Activated CD8-positive, alpha-beta memory T cell treated with anti-CD3 and anti-CD28 coated beads, Interleukin-2, amount 50 U/mL, for 4 hours (primary cell): ENCODE measurements at places on chromosomes 11 and 22.

GRCh38 chr11:1896923-1897322 lies 5.2 kb upstream of the PRR33 start:
- no peak for DNase-seq

DNA sequence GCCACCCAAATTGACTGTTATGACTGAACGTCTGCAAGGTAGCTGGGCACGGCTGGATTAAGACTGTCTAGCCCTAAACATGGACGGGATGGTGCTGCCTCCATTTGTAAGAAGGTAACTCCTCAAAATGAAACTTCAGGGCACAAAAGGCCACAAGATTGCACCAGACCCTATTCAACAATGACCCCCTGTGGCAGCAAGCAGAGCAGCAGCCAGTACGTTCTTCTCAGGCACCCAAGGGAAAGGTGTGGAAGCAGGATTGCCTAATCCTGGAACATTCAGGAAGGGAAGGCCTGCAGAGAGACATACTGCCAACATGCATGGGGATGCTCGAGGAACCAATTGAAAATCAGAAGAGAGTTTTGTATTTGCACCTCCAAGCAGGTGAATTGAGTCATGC lies 4.5 kb upstream of the TBX10 start:
- no peak for DNase-seq

GRCh38 chr11:8333811-8334401 lies 70.2 kb upstream of the LMO1 start:
- no peak for DNase-seq

- no peak for DNase-seq
These were observed at the start of gene CRYAB for GRCh38 chr11:111911563-111912401. Gene CRYAB, minus strand, starts transcription at chr11:111911770. Its CDS starts 46 bp downstream, at chr11:111911724.

DNA sequence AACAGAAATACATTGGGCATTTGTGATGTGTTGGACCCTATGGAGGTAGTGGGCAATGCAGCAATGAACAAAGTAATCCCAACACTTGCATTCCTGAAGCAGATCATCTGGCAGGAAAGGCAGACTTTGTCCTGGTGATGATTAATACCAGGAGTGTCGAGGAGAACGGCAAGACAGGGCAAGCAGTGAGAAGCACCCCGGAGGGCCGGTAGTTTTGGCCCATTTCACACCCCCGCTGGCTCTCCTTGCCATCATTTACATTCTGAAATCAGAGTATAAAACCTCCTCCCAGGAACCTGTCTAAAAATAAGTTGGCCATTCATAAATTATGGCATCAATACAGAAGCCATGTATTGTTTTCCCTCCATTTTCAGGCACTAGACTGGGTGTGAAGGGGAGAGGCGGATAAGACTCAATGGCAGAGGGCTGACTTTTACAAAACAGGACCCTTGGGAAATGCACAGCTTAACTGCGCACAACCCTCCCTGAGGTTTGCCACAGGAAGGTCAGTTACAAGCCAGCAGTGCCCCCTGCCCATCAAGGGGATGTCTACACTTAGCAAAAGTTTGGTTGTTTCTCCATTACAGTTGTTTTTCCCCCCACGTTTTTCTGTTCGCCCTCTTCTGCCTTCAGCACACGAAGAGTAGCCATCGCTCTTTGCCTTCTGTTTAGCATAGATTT lies 55.6 kb downstream of the OPCML start:
- no peak for DNase-seq

DNA sequence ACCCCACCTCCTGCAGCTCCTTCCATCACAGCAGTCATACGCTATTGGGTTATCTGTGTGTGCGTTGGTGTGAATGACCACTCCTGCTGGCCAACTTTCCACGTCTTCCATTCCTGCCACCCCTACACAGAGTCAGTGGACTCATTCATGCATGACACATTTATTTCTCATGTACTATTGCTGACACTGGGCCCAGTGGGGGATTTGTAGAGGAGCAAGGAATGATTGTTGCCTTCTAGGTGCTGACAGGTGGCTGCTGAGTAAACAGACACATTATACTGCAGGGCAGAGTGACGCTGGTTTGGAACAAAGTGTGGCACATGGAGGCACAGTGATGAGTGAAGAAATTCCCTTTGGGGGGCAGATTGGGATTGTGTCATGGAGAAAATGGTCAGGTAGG lies 113.9 kb downstream of the CCDC81 start:
- no peak for DNase-seq

DNA sequence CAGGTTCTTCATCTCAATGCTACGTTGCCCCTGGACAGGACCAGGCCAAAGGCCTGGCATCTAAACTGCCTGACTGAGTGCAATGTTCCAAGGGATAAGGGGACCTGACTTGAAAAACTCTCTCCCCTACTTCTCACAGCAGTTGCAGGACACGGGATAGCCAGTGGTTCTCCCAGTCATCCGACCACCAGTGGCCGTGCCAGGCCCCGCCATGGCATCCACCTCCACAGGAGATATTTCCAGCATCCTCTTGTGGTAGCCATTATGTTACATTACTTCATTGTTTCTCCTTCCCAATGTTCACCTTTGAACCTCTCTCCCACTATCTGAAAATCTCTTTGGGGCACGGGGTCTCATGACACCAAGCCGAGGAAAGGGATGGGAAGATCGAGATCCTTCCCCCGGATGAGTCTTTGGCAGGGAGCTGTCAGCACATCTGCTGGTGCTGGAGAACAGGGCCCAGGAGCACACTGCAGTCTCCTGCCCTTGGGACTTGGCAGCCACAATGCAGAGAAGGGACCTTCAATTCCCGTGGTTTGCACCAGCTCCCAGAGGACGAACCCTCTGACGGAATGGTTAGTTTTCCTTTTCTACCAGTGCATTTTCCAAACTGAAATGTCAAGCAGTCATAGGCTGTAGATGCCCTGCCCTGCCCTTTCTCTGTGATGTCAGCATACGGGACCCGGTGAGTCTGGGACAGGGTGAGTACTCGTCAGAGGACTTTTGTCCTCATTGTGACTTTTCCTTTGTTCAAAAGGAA lies 121.2 kb downstream of the ETS1 start:
- no peak for DNase-seq

DNA sequence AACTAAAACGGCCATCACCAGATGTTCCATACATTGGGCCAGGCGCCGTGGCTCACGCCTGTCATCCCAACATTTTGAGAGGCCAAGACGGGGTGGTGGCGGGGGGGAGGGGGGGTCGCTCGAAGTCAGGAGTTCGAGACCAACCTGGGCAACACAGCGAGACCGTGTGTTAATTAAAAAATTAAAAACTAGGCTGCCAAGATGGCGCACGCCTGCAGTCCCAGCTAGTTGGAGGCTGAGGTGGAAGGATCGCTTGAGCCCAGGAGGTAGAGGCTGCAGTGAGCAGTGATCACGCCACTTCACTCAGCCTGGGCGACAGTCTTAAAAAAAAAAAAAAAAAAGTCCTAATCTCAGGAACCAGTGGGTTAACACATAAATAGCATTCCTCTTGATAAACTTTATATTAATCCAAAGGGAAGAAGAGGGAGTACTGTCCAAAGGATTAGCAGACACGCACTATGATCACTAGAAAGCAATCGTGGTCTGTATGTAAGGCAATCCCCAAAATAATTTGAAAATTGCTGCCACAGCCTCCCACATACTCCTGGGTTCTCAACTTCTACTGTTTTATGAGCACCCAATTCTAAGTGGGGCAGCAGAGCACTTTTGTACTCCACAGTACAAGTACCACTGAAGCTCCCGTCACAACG lies 604 bp downstream of the PUS3 start:
- DNase-seq, result no peak

DNA sequence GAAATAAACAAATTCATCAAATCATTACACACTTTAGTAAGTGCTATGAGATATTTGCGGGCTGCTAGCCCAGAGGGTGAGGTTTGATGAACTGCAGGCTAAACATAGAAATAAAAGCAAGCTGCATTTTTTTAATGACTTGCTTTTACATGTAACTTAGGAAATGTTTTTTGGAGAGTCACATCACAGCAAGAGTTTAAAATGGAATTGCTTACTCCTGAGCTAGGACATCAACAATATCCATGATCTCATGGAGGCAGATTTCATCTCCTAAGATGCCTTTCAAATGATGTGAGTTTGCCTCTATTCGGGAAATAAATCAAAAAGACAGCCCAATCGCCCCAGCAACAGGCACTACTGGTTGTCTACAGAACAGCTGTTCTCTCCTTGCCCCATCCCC lies 73.4 kb upstream of the CD44 start:
- DNase-seq, result no peak

DNA sequence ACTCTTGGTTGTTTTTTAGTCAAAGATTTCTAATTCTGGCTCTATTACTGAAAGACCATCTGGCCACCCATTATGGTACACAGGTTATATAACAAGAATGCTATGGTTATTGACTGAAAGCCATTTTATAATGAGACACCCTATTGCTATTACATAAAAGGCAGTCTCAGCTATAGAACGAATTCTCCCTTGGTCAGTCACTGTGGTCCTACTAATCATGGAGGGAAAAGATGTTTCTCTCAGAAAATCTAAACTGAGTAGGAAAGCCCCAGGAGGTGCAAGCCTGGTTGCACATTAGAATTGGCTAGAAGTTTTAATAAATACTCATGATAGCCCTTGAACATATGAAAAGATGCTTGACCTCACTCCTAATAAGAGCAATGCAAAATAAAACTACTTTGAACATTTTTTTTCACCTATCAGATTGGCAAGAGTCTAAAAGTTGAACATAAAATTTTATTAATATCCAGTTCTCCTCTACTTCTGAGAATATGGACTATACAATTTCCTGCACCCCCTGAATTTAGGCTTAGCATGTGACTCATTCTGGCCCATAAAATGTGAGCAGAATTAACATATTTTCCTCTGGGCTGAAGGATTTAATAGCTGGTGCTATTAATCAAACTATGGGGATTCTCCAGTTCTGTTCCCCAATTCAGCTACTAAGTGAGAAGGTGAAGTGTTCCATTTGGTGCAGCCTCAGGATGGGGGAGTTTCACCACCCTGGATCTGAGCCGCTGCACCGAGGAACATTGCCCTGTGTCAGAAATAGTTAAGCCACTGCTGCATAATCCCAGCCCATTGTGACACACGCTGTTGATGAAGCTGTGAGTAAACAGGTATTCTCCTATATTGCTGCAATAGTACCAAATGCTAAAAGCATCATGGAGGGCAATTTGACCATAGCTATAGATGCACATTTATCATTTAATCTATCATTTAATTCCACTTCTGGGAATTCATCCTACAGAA lies 11.5 kb upstream of the CRKL start:
- DNase-seq, result no peak

DNA sequence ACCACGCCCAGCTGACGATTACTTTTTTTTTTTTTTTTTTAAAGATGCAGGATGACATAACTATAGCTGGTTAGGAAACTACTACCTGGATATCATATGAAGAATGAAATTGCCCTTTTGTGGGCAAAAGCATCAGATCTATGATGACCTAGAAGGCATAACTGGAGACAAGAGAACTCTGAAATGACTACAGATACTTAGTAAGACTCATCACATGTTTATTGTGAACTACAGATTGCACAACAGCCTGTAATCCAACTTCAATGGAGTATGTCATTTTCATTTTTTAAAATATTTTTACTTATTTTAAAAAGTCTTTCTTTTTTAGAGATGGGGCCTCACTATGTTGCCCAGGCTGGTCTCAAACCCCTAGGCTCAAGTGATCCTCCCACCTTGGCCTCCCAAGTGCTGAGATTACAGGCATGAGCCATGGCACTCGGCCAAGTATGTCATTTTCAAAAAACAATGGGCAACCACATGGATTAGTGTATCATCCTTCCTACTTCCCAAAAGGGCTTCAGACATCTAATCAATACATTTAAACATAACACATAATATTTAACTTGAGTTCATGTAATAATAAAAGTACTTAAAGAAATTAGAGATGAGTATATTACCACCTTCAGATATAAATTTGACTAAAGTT lies 3.3 kb downstream of the MTMR2 start:
- DNase-seq, result no peak

GRCh38 chr22:44413211-44413610 lies 84.8 kb downstream of the RTL6 start:
- no peak for DNase-seq

DNA sequence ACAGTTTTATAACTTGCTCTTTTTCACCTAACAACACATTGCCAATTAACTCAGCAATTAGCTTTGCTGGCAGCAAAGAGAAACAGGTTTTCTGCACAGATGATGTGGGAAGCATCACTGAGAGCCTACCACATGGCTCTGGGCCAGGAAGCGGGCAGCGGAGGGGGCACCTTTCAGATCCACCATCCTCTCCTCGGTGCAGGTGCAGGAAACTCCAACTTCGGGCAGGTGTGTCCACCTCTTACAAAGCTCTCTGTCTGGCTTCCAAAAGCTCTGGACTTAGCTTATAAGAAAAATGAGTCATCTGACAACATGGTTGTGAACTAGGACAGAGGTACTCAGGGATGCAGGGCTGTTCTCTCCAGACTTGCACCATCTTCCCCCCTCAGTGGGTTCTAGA lies 77.0 kb downstream of the RPS6KA4 start:
- DNase-seq, result no peak

GRCh38 chr22:24069721-24070120 lies 58.6 kb downstream of the CABIN1 start:
- no peak for DNase-seq

DNA sequence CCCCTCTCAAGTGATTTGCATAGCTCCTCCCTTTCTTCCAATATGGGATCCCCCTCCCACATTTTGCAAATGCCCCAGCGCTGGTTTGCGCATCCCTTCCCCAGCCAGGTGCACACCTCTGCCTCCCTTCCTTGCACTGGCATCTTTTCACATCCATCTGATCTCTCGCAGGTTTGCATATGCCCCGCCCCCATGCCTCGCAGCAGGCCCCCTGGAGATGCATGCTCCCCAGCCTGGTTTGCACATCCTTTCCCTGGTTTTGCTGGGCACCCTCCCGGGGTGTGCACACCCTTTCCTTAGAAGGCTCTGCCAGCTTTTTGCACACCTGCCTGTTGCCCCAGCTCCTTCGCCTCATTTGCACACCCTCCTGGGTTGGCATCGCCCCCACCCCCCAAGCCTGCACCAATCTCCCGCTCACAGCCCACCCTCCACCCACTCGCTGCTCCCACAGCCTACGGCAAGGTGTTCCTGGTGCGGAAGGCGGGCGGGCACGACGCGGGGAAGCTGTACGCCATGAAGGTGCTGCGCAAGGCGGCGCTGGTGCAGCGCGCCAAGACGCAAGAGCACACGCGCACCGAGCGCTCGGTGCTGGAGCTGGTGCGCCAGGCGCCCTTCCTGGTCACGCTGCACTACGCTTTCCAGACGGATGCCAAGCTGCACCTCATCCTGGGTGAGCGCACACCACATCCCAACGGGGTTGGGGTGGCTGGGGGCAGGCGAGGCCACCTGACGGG lies 917 bp downstream of the RPS6KA4 start:
- DNase-seq, result no peak
